NCI-H1436 (cell line): ENCODE measurements at places on chromosomes 1 and 21.
A peak's percentile ranks its signal among the peaks of the same experiment; 100 is the strongest.

DNA sequence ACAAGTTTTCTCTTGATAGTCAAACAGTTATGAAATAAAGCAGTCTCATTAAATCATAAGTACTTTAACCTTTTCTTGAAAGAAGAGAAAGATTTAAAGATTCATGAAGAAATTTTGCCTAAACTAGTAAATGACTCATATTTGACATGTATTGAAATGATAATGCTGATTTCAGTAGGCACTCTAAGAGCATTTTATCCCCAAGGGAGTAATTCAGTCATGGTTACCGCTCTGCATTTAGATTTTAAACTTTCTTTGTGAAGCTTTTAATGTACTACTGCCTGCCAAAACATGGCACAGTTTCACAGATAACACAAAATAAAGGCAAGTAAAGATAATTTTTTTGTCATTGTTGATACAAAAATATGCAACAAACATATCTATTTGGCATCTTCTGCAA is 6.8 kb downstream of the USH2A start:
- DNase-seq: no peak

- DNase-seq: no peak
These were observed 3.5 kb downstream of the SLC66A1 start for GRCh38 chr1:19315378-19316198.

GRCh38 chr1:75469586-75470173 is 141.2 kb downstream of the SLC44A5 start:
- no peak for DNase-seq

DNA sequence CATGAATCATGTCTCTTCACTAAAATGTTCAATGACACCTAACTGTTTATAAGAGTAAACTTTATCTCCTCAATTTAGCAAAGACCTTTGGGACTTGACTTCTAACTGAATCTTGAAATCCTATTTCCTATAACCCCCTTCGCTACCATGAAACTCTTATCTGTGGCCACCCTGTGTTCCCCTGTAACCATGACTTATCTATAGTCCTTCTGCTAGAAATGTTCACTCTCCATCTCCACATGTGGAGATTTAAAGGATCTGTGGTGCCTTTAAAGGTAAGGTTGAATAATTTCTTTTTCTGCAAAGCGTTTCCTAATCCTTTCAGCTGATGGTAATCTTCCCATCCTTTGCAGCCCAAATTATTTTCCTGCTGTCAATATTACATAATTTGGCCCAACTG is 436.3 kb upstream of the RUNX1 start:
- DNase-seq: no peak

DNA sequence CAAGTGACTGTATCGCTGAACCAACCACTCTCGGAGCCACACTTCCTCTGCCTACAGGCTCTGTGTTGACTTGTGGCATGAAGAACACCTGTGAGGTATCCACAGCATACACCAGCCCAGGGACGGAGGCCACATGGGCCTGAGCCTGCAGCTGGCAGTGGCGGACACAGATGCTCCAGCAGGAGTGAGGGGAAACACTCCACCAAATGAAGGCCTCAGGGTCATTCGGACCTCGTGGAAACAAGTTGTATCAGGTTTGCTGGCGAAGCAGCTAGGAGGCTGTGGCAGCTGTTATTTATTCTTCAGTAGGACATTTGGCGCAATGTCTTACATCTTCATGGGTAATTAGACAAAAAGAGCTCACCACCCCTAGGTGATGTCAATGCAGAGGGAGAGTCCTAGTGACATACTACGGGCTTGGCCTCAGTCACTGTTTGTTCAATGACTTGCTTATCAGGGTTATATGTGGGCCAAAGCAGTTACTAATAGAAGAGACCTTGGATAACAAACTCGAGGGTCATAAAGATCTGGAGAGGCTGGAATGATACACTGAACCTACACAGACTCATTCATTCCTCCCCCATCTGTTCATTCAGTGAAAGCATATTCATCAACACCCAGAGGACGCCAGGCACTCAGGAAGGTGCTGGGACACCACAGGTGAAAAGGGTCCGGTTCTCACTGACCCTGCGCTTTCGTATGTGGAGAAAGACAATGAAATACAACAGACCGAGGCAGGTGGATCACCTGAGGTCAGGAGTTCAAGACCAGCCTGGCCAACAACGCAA is 11.6 kb upstream of the ETS2 start:
- DNase-seq: no peak

GRCh38 chr1:61318319-61319125 is 236.2 kb downstream of the NFIA start:
- DNase-seq: no peak

DNA sequence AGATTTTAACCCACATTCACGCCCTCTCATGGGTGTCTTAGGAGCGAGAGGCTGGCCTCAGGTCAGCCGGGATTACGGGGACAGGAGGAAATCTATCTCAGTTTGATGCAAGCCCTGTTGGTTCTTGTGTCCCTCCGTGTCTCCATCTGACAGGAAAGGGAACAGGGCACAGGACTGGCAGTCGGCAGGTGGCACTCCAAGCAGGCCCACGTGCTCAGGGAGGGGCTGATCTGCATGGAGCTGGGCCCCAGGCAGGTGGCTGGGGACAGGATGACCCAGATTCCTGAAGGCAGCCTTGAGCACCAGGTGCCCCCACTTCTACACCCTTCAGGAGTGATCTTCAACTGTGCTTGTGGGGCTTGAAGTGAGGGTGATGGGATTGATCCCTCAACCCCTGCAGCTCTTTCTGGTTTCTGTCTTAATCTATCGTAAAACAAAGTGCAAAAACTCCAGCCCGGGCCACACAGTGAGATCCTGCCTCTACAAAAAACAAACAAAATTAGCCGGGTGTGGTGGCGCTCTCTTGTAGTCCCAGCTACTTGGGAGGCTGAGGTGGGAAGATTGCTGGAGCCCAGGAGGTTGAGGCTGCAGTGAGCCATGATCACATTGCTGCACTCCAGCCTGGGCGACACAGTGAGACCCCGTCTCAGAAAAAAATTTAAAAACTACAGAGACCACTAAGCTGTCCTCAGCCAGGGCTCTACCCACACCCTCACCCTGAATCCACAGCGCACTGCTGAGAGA is 8.3 kb downstream of the PLEKHG5 start:
- DNase-seq: peak; percentile 29

GRCh38 chr21:36966066-36966820 is at the start of gene HLCS:
HLCS (minus strand) TSS chr21:36966669; CDS start chr21:36966638, 31 bp downstream.
- DNase-seq: peak; percentile 67

- DNase-seq: no peak
These were observed 186.4 kb downstream of the PTPRC start for GRCh38 chr1:198825254-198825653.

- no peak for DNase-seq
These were observed 9.7 kb upstream of the CTSS start for GRCh38 chr1:150775276-150775675.

DNA sequence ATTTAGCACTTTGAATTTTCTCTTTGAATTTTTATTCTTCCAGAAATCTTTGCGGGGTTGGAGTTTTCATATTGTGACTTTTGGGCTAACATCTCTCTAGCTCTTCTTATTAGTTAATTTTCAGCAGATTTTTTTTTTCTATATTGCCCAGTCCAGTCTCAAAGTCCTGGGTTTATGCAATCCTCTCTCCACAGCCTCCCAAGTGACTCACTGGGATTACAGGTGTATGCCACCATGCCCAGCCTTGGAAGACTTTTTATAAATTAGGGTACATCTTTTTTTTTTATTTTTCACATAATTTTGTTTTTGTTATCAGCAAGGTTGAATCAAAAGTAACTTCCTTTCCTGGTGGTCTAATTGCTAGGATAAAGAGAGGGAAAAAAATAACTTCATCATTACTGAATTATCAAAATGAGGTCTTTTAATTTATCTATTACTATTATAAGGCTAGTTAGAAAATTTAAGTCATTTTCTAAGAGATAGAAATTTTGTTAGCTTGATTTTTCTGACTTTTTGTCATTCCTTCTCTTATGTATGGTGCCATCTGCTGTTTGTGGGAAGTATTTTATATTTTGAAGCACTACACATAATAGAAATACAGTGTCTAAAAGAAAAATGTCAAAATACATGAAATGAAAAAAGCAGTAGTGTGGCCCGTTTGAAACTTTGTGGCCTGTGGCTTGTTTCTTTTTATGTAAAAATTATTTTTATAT is 273.4 kb upstream of the CACYBP start:
- peak; percentile 17 for DNase-seq

- no peak for DNase-seq
These were observed 429 bp downstream of the FCGR2A start for GRCh38 chr1:161505686-161506085.

- peak; percentile 12 for DNase-seq
These were observed 365.2 kb downstream of the DSCAM start for GRCh38 chr21:40481764-40482163.

DNA sequence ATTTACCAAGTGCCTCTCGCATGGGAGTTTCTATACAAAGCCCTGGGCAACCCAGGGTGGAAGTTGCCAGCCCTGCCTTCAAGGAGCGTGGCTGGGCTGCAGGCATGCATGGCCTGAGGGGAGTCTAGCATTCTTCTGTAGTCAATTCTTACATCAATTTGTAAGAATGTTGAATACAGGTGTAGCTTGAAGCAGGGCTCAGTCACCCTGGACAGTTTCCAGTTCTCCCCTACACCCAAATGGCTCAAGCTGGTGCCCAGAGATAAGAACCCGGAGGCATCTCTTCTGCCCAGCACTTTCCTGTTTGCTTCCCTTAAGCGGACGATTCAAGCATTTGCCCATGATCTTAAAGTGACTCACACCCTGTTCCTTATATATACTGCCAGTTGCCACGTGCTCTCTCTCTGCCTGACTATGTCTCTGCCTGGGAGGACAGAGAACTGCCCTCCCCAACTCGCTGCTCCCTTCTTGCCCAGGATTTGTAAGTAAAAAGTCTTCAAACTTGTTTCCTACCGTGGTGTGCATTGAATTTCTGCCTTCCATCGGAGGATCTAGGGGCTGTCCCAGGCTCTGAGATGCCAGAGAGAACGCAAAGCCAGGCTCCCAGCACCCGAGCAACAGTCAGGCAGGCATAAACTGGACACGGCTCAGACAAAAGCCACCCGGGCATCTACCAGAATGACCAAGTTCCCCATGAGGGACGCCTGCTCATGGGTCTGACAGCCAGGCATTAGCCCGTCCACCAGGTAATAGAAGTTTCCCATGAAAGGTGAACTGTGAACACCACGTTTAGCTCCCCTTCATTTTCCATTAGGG is 50.9 kb upstream of the AJAP1 start:
- no peak for DNase-seq

DNA sequence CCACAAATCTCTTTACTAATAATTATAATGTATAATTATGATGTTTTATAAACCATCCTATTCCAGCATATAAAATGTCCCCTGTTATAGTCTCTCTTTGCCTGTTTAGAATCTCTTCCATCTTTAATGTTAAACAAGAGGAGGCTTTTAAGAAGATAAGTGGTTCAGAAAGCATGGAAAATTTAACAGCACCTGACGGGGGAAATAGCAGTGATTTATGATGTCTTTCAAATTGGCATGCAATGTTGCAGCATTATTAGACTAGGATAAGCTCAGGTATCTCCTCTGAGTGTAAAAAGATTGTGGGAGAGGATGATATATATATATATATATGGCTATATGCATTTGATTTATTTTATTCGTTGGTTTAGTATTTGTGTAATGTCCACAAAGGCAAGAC is 24.4 kb downstream of the GIPC2 start:
- peak; percentile 9 for DNase-seq
